Activated CD4-positive, alpha-beta T cell treated with anti-CD3 and anti-CD28 coated beads for 4 hours (primary cell): ENCODE measurements at places on chromosomes 7 and 10.

GRCh38 chr10:6416892-6417512 lies 163.1 kb downstream of the PRKCQ start:
- no peak for DNase-seq

DNA sequence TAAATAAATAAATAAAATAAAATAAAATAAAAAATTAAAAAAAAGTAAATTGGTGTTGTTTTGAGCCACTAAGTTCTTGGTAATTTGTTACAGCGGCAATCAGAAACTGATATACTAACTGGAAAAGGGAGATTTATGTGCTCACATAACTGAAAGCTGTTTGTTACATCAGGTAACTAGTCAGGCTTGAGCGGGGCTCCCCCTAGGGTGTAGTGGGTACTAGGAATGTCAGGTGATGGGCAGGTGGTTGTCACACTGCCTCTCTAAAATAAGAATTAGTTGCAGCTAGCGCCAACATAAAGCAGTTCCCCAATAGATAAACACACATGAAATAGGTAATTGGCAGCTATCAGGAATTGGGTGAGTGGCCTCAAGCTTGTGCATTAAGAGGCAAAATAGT lies 1336.9 kb downstream of the XPNPEP1 start:
- DNase-seq, result no peak

DNA sequence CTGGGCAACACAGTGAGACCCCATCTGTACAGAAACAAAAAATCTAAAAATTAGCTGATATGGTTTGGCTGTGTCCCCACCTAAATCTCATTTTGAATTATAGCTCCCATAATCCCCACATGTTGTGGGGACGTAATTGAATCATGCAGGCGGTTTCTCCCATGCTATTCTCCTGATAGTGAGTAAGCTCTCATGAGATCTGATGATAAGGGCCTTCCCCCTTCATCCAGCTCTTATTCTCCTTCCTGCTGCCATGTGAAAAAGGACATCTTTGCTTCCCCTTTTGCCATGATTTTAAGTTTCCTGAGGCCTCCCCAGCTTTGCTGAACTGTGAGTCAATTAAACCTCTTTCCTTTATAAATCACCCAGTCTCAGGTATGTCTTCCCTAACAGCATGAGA lies 136.5 kb downstream of the SFMBT2 start:
- no peak for DNase-seq

DNA sequence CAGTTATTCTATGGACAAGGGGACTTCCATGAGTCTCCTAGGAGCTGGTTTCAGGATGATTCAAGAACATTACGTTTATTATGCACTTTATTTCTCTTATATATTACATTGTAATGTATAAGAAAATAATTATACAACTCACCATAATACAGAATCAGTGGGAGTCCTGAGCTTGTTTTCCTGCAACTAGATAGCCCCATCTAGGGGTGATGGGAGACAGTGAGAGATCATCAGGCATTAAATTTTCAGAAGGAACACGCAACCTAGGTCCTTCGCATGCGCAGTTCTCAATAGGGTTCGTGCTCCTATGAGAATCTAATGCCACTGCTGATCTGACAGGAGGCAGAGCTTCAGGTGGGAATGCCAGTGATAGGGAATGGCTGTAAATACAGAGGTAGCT lies 137.9 kb downstream of the ANKRD30A start:
- no peak for DNase-seq

DNA sequence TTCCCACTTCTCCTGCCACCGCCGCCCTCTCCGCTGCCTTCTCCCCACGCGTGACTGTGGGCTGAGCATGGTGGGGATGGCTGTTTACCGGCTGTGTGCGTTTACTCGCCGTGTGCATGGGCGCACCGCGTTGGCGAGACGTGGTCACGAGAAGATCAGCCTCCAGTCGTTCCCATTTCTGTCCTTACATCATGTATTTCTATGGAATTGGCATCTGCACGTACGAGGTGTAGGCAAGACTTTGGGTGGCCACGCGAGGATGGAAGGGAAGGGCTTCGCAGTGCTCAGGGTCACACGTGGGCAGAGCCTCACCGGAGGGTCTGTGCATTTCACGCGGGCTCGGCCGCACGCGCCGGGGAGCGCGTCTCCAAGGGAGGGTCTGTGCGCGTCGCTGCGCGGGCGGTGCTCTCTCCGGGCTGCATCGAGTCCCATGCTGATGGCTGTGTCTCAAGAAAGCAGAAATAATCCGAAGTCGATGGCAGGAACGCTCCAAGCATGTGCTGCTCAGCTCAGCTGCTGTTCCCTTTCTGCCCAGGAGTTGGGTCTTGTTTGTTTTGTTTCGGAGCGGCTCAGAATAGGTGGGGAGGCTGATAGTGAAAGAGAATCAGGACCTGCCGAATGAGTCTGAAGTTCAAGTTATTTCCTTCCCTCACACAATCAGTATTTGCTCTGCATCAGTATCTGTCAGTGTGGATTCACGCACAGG lies 973 bp downstream of the CAMK1D start:
- peak; percentile 40 for DNase-seq

DNA sequence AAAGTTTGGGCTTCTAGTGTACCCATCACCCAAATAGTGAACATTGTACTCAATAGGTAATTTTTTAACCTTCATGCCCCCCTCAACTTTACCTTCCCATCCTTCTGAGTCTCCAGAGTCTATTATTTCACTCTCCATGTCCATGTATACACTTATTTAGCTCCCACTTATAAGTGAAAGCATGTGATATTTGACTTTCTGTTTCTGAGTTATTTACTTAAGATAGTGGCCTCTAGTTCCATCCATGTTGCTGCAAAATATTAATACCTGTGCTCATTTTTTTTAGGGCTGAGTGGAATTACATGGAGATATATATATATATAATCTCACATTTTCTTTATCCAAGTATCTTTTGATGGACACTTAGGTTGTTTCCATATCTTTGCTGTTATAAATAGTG lies 21.1 kb upstream of the PHF14 start:
- DNase-seq, result no peak

DNA sequence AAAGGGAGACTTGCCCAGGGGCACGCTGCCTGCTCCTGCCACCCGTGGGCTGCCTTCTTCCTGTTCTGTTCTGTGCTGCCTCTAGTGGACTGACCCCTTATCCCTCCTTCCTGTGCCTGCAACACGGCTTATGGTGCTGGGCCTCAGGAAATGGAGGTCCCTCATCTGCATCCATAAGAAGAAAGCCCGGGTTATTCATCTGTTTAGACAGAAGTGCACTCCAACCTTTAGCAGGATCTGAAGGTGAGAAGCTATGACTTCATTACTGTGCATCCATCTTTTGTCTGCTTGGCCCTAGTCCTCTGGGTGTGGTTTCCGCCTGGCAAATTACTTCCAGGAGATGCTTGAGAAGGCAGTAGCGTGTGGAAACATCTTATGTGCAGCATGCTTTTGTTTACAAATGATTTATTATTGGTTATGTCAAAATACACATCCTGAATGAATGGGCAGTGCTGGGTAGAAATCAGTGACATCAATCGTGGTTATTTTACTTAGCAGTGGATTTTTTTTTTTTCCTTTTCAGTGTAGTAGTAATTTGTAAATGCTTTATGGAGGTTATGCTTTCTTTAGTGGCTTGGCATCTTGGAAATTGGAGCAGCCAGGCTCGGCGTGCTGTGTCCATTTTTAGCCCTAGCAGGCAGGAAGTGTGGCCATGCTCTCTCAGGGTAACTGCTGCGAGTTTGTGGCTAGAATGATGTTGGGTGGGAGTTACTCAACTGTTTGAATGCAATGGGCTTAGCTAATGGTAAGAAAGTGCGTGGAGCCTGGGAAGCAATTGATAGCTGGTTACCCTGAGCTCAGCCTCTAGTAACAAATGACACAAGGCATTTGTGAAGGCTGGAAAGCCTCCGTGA lies 12.7 kb downstream of the PTPRE start:
- DNase-seq, result no peak

GRCh38 chr7:116399819-116400218 lies 99.7 kb upstream of the CAV2 start:
- DNase-seq, result no peak

DNA sequence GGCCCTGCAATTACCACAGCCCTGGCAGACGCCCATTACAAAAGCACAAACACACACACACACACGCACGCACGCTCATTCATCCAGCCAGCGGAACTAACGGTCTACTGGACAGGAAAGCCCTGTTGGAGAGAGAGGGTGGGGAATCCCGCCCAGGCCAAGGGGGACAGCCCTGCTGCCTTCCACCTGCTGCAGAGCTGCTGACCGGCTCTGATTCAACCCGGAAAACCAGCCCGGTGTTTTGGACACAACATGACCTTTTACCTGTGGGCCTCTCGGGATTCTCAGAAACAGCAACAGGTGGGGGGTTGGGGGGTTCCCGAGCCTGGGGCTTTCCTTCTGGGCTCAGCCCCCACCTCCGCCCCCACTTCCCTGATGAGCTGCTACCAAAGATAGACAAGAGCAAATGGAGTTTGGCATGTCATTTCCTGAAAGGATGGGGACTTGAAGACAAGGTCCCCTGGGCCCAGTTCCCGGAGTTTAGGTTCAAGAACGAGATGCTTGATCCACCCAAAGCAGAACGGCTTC lies 18.5 kb upstream of the SERPINE1 start:
- no peak for DNase-seq

DNA sequence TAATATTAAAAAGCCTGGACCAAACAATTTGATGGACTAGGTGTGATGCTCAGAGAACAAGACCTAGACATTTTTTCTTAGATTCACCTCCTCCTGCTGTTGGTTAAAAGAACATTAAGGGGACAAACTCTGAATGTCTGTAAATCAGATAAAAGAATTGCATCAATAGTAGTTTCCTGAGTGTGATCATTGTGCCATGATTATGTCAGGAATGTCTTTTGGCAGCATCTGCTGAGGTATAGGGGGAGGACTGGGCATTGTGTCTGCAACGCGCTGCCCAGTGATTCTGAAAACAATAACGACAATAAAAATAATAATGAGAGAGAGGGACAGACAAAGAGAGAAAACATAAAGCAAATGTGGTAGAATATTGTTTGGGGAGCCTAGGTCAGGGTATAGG lies 6.9 kb downstream of the C7orf57 start:
- DNase-seq, result no peak

- no peak for DNase-seq
These were observed 9.3 kb downstream of the ATG9B start for GRCh38 chr7:151014950-151015349.

GRCh38 chr7:2633538-2634266 lies 1.9 kb downstream of the TTYH3 start:
- peak; percentile 44 for DNase-seq

- no peak for DNase-seq
These were observed 34.1 kb downstream of the SEM1 start for GRCh38 chr7:96675548-96675947.

- no peak for DNase-seq
These were observed 292.8 kb downstream of the PRKG1 start for GRCh38 chr10:51367127-51367526.

GRCh38 chr7:148882841-148883265 lies 1.2 kb downstream of the EZH2 start:
- no peak for DNase-seq

GRCh38 chr7:52831321-52831720 lies 204.1 kb upstream of the POM121L12 start:
- DNase-seq, result no peak

- DNase-seq, result no peak
These were observed 72.7 kb downstream of the GCC1 start for GRCh38 chr7:127512663-127513062.

GRCh38 chr10:119919271-119919670 lies 26.7 kb downstream of the SEC23IP start:
- no peak for DNase-seq

DNA sequence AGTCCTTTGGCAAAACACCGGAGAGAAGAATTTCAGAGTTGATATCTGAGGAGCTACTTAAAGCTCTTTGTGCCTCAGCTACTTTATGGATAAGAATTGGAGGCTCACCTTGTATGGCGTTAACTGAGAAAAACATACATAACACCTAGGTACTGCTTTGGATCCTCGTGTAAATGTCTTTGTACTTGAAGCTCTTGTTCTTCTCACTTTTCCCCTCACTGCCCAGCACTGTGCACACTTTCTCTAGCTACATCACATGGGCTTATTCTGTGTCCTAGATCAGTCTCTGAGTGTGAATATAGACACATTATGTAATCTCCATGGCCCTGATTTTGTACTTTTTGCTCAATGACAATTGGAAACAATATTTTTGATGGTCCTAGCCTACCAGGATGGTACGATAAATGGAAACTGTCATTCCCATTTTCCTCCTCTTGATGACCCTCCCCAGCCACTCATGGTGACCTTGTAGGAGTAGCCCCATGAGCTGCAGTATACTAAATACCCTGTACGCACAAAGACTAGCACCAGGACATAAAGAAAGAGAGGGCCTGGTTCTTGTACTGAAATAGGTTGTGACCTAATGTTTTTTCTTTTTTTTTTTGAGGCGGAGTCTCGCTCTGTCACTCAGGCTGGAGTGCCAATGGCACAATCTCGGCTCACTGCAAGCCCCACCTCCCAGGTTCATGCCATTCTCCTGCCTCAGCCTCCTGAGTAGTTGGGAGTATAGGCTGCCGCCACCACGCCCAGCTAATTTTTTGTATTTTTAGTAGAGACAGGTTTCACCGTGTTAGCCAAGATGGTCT lies 22.1 kb downstream of the STAMBPL1 start:
- DNase-seq, result no peak

GRCh38 chr7:131787101-131787500 lies 230.7 kb upstream of the PODXL start:
- no peak for DNase-seq

- DNase-seq, result no peak
These were observed 116.4 kb upstream of the KLF6 start for GRCh38 chr10:3901370-3901769.
